ENCODE measurements at places on chromosomes 12 and 14. TPM values are rescaled to one million over a fixed set of nuclear protein-coding genes. Genes with fewer than 3 reads are reported as not detected.
A peak's percentile ranks its signal among the peaks of the same experiment; 100 is the strongest.

Gene PTGER2
- polyA plus RNA-seq: 0.45 TPM

Gene ANKRD33
- polyA plus RNA-seq: not detected

- no peaks in the 10 kb centered on the region for H3K36me3 ChIP-seq
- H3K27me3 ChIP-seq: no peaks in the 10 kb centered on the region
- H3K4me3 ChIP-seq: no peak overlapping the region
- no peaks in the 10 kb centered on the region for H3K4me1 ChIP-seq
- DNase-seq: no peak
These were observed 84.7 kb downstream of the ZNF664 start for GRCh38 chr12:124057691-124058090.

Gene NINJ2
- 8.1 TPM for polyA plus RNA-seq

Gene FGD4
- polyA plus RNA-seq: 13.2 TPM

DNA sequence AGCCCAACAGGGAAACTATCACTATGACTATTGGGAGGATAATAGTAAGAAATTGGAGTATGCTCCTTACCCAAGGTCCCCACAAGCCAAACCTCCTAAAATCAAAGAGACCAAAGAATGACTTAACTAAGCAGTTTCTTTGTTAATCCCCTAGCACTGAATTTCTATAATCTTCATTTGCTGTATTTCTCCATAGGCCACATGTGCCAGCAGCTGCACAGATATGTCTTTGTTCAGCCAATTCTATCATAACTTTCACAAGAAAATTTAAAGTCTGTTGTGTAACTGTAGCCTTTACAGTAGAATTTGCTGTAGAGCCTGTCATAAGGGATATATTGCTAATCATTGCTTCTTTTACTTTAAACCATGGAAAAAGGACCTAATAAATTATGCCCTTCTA lies 104.0 kb downstream of the RIN3 start:
- H3K4me3 ChIP-seq: no peak overlapping the region
- no peaks in the 10 kb centered on the region for H3K4me1 ChIP-seq
- no peaks in the 10 kb centered on the region for H3K36me3 ChIP-seq
- no peak overlapping the region for H3K27ac ChIP-seq
- no peaks in the 10 kb centered on the region for H3K27me3 ChIP-seq

- no peaks in the 10 kb centered on the region for H3K27me3 ChIP-seq
- no peak for DNase-seq
- H3K27ac ChIP-seq: no peak overlapping the region
- H3K36me3 ChIP-seq: peaks cover 96% of the 10 kb centered on the region
- H3K4me1 ChIP-seq: peaks cover 42% of the 10 kb centered on the region
- H3K4me3 ChIP-seq: no peak overlapping the region
These were observed 67.8 kb downstream of the CHGA start for GRCh38 chr14:92990456-92991430.

DNA sequence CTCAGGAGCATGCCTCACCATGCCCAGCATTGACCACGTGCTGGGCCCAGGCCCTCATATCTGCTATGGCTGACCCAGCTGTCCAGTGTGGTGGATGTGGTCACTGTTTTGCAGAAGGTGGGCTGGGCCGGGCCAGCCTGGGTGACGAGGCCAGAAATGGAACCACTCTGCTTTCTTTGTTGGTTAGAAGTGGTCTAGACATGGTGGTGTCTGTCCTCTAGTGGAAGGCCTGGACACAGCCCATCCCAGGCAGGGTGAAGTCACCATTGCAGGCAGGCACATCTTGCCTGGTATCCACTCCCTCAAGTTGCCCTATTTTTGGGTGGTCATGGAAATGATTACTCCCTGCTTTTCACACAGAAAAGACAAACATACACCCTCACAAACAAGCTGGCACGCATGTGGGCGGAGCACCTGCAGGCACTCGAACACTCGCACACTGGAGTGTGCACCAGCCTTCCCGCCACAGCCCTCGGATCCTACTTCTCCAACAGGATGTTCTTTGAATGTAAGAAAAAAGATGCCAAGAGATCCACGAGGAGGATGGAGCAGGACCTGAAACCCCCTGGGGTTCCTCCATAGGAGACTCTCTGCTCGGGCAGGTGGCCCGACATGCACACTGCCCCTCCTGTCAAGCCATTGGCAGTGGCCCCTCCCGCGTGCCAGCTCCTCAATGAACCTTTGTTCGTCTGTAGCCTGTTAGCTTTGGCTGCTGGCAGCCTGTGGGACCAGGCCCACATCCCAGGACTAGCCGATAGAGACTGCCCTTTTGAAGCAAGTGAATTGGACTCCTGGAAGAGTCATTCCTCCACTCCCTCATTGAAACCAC lies 38.4 kb downstream of the MLXIP start:
- peaks cover 27% of the 10 kb centered on the region for H3K4me1 ChIP-seq
- no peaks in the 10 kb centered on the region for H3K36me3 ChIP-seq

Gene STON2
- polyA plus RNA-seq: 11.5 TPM

DNA sequence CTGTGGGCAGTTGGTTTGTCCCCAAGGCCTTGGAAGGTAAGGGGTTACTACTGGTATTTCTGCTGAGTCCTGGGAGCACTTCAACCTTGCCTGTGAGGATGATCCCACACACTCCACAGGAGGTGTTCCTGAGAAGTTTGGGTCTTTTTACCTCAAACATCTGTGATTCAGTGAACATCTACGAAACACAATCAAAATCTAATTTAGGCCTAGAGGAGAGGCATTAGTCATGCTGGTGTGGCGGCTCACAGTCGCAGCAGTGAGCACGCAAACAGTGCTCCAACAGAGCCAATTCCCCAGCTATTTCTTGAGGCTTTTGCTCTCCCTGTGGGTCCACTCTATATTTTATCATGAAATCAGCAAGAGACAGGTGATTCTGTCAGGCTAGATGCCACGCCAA lies 107.6 kb downstream of the APAF1 start:
- H3K4me3 ChIP-seq: no peak overlapping the region
- H3K36me3 ChIP-seq: no peaks in the 10 kb centered on the region
- no peak for DNase-seq
- no peaks in the 10 kb centered on the region for H3K27me3 ChIP-seq
- no peaks in the 10 kb centered on the region for H3K4me1 ChIP-seq

DNA sequence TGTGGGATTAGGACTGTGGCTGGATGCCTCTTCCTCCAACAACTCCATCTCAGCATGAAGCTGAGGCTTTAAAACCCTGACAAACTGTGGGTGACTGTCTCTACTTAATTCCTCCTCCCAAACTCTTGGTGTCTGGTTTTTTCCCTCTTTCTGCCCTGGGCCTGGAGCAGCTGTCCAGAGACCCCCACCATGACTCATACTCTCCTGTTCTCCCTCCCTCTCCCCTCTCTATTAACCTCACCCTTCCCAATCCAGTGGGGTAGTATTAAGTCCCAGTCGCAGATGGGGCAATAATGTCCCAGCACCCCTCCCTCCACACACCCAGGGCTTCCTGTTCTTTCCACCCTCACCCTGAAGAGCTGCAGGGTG lies 2.0 kb upstream of the DNAJC14 start:
- H3K36me3 ChIP-seq: no peaks in the 10 kb centered on the region
- no peaks in the 10 kb centered on the region for H3K27me3 ChIP-seq
- DNase-seq: no peak
- peak overlapping the region; percentile 93 for H3K4me3 ChIP-seq
- H3K4me1 ChIP-seq: peaks cover 28% of the 10 kb centered on the region
- peak overlapping the region; percentile 97 for H3K27ac ChIP-seq

DNA sequence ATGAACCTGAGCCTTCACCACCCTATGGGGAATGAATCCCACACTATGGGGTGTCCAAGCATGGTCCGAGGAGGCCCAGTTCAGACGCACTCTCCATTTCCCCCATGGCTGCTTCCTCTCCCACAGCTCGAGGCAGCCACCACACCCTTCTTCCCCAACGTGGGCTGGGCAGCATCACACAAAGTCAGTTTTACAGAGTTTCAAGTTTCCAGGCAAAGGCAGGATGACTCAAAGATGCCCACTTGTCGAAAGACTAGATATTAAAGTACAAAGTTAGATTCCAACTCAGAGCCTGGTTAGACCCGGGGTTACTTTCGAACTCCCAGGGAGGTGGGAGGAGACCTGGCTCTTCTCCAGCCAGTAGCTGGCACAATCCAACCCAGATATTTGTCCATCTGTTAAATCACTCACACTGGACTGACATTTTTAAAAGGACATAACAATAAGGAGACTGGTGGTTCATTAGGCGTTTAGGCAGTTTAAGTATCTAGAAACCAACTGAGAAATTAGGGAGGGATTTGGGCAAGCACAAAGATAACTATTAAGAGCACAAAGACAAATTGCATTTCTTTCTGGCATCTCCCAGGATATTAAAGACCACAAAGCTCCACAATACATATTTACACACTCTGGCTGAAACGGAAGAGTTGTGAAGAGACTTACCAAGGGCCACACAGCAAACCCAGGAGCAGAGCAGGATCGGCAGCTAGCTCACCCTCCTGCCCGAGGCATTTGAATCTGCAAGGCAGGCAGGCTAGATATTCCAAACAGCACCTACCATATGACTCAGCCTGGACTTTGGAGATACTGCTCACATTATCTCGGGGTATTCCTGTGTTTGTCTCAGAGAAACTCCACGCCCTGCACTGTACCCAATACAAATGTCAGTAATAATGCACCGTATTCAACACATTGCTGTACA lies 34.8 kb downstream of the TMCC3 start:
- peak; percentile 95 for DNase-seq
- peak overlapping the region; percentile 97 for H3K27ac ChIP-seq
- H3K4me3 ChIP-seq: peak overlapping the region; percentile 52
- peaks cover 40% of the 10 kb centered on the region for H3K4me1 ChIP-seq

- no peaks in the 10 kb centered on the region for H3K36me3 ChIP-seq
- H3K4me3 ChIP-seq: no peak overlapping the region
- no peaks in the 10 kb centered on the region for H3K4me1 ChIP-seq
- no peaks in the 10 kb centered on the region for H3K27me3 ChIP-seq
These were observed 228.6 kb downstream of the DPF3 start for GRCh38 chr14:72665259-72665658.

GRCh38 chr12:118714051-118714460 lies 267.3 kb upstream of the SRRM4 start:
- no peak overlapping the region for H3K4me3 ChIP-seq
- no peaks in the 10 kb centered on the region for H3K27me3 ChIP-seq
- H3K27ac ChIP-seq: no peak overlapping the region

Gene STYK1
- polyA plus RNA-seq: 1.9 TPM

Gene TESPA1
- 1.6 TPM for polyA plus RNA-seq

DNA sequence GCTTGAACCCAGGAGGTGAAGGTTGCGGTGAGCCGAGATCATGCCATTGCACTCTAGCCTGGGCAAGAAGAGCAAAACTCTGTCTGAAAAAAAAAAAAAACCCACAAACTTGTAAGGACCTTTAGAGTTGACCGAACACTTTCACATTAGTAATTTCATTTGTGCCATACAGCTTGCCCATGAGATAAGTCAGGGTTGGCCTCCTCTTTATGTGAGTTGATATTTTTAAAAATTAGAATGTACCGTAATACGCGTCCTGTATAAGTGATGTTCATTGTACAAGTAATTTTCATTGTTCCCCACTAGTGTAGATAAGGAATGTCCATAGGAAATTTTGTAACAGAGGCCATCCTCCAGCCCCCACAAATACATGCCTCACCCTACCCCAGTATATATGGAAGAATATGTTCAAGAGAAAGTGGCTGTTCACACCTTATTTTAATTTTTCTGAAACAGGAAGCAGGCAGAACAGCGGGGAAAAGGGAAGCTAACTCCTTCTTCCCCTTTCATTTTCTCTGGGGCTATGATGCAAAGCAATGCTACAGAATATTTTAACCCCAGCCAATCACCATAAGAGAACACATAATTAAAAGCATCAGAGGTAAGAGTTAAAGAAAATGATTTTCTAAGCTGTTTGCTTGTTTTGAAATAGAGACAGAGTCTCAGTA lies 31.9 kb upstream of the HIF1A start:
- H3K36me3 ChIP-seq: no peaks in the 10 kb centered on the region
- no peaks in the 10 kb centered on the region for H3K4me1 ChIP-seq
- H3K27ac ChIP-seq: no peak overlapping the region
- no peaks in the 10 kb centered on the region for H3K27me3 ChIP-seq

GRCh38 chr12:57852200-57852599 lies 5.7 kb upstream of the CTDSP2 start:
- H3K27me3 ChIP-seq: peaks cover 1% of the 10 kb centered on the region
- no peak overlapping the region for H3K27ac ChIP-seq
- no peak for DNase-seq
- H3K4me1 ChIP-seq: peaks cover 22% of the 10 kb centered on the region
- H3K36me3 ChIP-seq: no peaks in the 10 kb centered on the region

Gene WSCD2
- 1.2 TPM for polyA plus RNA-seq

Gene KLRF1
- 0.47 TPM for polyA plus RNA-seq

DNA sequence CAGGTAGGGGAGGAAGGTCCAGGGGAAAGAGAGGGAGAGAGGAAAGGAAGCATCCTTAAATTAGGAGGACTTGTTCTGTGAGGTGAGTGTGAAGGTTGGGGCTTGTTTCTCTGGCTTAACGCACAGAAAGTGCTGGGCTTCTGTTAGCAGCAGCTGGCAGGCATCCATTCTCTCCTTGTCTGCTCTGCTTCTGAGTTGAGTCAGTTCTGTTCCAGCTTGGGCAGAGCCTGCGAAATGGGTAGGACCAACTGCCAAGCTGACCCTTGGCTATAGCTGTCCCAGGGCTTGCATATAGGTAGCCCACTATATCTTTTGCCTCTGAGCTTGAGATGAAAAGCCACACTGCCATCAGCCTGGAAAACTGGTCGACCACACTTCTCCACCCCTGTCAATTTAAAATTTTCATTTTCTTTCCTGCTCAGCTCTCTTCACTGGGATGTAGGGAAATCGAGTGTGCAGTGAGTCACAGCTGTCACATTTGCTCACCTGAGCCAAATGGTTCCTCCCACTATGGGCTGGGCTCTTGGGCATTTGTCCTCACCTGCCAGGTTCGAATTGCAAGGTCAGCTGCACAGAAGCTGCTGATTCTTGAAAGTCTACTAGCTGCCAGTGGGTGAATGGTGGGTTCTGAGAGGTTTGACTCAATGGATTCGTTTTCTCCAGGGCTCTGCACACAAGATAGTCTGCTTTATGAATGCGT lies 256.4 kb upstream of the PWP1 start:
- peak; percentile 92 for DNase-seq
- no peak overlapping the region for H3K4me3 ChIP-seq
- H3K27me3 ChIP-seq: no peaks in the 10 kb centered on the region
- no peak overlapping the region for H3K27ac ChIP-seq

- no peak overlapping the region for H3K4me3 ChIP-seq
- no peak for DNase-seq
- no peak overlapping the region for H3K27ac ChIP-seq
- no peaks in the 10 kb centered on the region for H3K36me3 ChIP-seq
- H3K4me1 ChIP-seq: peaks cover 3% of the 10 kb centered on the region
These were observed 186.6 kb downstream of the DUSP6 start for GRCh38 chr12:89165703-89166102.

- H3K36me3 ChIP-seq: no peaks in the 10 kb centered on the region
- H3K27me3 ChIP-seq: no peaks in the 10 kb centered on the region
- H3K27ac ChIP-seq: no peak overlapping the region
- H3K4me3 ChIP-seq: no peak overlapping the region
- no peak for DNase-seq
- H3K4me1 ChIP-seq: no peaks in the 10 kb centered on the region
These were observed 241.0 kb upstream of the NPAS3 start for GRCh38 chr14:32697704-32698103.

Gene C12orf60
- not detected for polyA plus RNA-seq

GRCh38 chr14:33449268-33449667 lies 501.6 kb downstream of the EGLN3 start:
- no peaks in the 10 kb centered on the region for H3K27me3 ChIP-seq
- H3K4me3 ChIP-seq: no peak overlapping the region
- H3K36me3 ChIP-seq: no peaks in the 10 kb centered on the region
- no peaks in the 10 kb centered on the region for H3K4me1 ChIP-seq
- H3K27ac ChIP-seq: no peak overlapping the region

Gene OR4E2
- not detected for polyA plus RNA-seq

Gene NPFF
- not detected for polyA plus RNA-seq

Gene KRT6C
- polyA plus RNA-seq: 0.03 TPM

Data from small intestine (tissue), 16 donors.